ENCODE measurements at places on chromosomes 12 and 14.

DNA sequence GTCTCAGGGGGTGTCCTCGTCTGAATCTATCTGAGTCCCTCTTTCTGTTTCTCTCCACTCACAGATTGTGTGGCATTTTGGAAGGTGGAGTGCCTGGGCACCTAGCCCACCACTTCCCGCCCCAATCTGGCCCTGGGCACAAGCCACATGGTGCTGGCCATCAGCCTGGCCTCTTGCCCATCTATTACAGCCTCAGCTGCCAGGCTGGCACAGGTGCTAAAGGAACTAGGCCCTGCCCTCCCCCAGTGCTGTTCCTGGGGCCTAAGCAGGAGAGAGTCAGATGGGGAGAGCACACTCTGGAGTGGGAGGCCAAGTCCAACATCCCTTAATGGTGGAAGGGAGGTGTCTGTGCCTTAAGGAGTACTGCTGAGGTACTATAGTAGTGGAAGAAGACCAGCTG lies 8.3 kb upstream of the CALCOCO1 start:
- no peak for DNase-seq
- H3K36me3 ChIP-seq, result no peaks in the 10 kb centered on the region

DNA sequence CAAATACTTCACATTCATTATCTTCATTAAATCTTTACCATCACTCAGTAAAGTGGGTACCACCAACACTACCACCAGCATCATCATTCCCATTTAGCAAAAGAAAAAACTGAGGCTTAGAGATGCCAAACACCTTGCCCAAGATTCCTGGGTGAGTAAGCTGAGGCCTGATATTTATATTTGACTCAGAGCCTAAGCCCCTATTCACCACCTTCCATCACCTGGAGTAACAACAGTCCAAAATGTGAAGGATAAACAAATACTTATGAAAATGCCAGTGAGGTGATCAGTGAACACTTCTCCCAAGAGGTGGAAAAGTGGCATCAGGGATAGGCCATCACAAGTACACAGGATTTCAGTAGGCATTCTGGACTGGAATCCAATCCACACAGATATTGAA lies 3.7 kb downstream of the SLC38A1 start:
- H3K27me3 ChIP-seq, result no peaks in the 10 kb centered on the region
- no peaks in the 10 kb centered on the region for H3K36me3 ChIP-seq
- no peak for DNase-seq
- H3K4me3 ChIP-seq, result no peak overlapping the region
- H3K4me1 ChIP-seq, result peaks cover 38% of the 10 kb centered on the region
- H3K27ac ChIP-seq, result no peak overlapping the region

DNA sequence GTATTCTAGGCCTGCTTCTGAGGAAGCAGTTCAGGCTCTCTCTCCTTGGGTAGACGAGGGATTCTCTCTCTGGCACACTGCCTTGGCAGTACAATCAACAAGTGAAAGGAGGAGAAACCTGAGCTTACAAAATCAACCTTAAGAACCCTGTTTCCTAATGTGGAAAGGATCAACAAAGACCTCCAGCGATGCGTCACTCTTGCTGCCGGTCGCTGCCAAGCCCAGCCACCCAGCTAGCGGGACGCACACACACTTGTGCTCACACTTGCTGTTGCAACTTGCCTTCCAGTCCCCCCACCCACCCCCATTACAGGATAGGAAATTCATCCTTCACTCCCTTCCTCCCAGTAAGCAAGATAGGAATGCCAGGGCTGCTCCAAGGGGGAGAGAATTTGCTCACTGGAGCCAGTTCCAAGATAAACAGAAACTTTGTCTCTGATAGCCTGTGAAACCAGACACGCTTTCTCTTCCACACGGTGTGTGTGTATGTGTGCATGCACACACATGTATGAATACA lies 144.3 kb downstream of the BCL11B start:
- H3K36me3 ChIP-seq, result no peaks in the 10 kb centered on the region
- H3K27ac ChIP-seq, result no peak overlapping the region
- no peak for DNase-seq
- no peaks in the 10 kb centered on the region for H3K27me3 ChIP-seq
- no peaks in the 10 kb centered on the region for H3K4me1 ChIP-seq
- H3K4me3 ChIP-seq, result no peak overlapping the region

- no peak overlapping the region for H3K27ac ChIP-seq
- no peaks in the 10 kb centered on the region for H3K4me1 ChIP-seq
- DNase-seq, result no peak
Observed at GRCh38 chr12:104799458-104799857, 158.6 kb downstream of the SLC41A2 start.

DNA sequence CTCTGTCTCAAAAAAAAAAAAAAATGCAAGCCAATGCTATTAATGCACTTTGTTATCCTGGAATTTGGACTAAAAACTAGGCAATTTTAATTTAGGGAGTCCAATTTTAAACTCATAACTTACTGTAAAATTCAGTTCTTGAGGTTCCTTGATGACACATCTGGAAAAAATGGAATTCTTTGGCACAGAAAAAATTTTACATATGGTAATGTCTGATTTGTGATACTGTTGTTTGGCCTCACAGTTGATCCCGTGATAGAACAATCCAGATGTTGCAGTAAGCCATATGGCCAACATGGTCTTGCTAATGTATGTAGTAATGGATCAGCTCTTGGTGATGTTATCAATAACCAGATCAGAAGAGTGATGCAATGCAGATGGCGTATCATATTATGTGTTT lies 1089.8 kb downstream of the FLRT2 start:
- no peaks in the 10 kb centered on the region for H3K36me3 ChIP-seq
- no peak for DNase-seq
- no peaks in the 10 kb centered on the region for H3K27me3 ChIP-seq
- H3K27ac ChIP-seq, result no peak overlapping the region

- H3K27me3 ChIP-seq, result no peaks in the 10 kb centered on the region
- H3K4me1 ChIP-seq, result peaks cover 5% of the 10 kb centered on the region
- no peaks in the 10 kb centered on the region for H3K36me3 ChIP-seq
- DNase-seq, result no peak
- no peak overlapping the region for H3K4me3 ChIP-seq
Observed at GRCh38 chr14:71591231-71591630, 341.0 kb upstream of the RGS6 start.

Measured in transverse colon (tissue), 4 donors.